HCT116 (cell line): ENCODE measurements at places on chromosomes 1 and 21. TPM values are rescaled to one million over a fixed set of nuclear protein-coding genes. Genes with fewer than 3 reads are reported as not detected.

- H3K4me1 ChIP-seq, result no peaks in the 10 kb centered on the region
- no peaks in the 10 kb centered on the region for H3K36me3 ChIP-seq
- H3K27me3 ChIP-seq, result no peaks in the 10 kb centered on the region
- no peak overlapping the region for H3K4me3 ChIP-seq
- DNase-seq, result no peak
Observed at GRCh38 chr1:101781201-101781831, 215.4 kb downstream of the OLFM3 start.

DNA sequence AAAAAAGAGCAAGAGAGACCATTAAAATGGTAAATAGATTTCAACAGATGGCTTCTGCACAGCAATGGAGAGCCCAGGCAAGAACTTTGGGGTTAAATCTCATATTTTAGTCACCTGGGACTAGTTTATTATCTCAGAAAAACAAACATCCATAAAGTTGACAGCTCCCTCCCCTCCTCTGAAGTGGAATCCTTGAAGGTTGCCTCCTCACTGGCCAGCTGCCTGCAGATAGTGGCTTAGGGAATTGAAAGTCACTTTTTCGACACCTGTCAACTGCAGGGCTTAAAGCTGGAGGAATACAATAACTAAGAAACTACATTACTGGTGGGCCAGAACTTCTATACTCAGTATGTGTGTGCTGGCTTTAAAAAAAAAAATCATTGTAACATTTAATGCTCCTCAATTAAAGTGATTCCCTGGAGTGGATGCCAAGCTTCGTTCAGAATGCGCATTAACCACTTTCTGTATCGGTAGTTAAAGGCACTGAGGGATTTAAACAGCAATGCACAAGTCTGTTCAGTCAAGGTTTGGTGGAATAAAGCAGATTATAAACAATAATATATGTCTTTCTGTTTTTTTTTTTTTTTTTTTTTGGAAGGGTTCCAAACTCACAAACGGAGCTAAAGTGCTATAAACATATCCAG, 52.5 kb downstream of the LHX4 start:
- no peaks in the 10 kb centered on the region for H3K4me1 ChIP-seq
- no peak overlapping the region for H3K27ac ChIP-seq
- no peaks in the 10 kb centered on the region for H3K27me3 ChIP-seq

DNA sequence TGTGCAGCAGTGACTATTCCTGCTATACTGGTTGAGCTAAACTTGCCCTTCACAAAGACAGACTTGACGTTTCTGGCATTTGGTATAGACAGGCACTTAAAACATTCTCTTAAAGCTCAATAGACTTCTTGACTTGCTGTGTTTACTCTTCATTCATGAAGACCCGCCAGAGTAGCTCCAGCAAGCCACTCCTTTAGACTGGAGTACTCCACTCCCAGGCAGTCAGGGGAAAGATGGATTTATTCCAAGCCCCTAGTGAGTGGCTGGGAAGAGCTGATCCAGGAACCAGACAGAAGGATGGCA, 70.7 kb downstream of the EVA1C start:
- H3K27me3 ChIP-seq, result no peaks in the 10 kb centered on the region
- no peak for DNase-seq
- no peak overlapping the region for H3K4me3 ChIP-seq
- H3K27ac ChIP-seq, result no peak overlapping the region

GRCh38 chr1:74199504-74199903, 1.5 kb downstream of the FPGT start:
- H3K27ac ChIP-seq, result no peak overlapping the region
- no peaks in the 10 kb centered on the region for H3K36me3 ChIP-seq
- no peak for DNase-seq
- no peaks in the 10 kb centered on the region for H3K27me3 ChIP-seq

GRCh38 chr1:228375578-228376261, 30.9 kb downstream of the TRIM11 start:
- H3K4me3 ChIP-seq, result no peak overlapping the region
- H3K36me3 ChIP-seq, result no peaks in the 10 kb centered on the region
- no peak for DNase-seq
- peaks cover 38% of the 10 kb centered on the region for H3K4me1 ChIP-seq
- H3K27me3 ChIP-seq, result no peaks in the 10 kb centered on the region
- no peak overlapping the region for H3K27ac ChIP-seq

GRCh38 chr1:165551469-165551868, 7.7 kb downstream of the LRRC52 start:
- no peak overlapping the region for H3K4me3 ChIP-seq
- H3K27me3 ChIP-seq, result peaks cover 73% of the 10 kb centered on the region
- H3K36me3 ChIP-seq, result no peaks in the 10 kb centered on the region
- H3K27ac ChIP-seq, result no peak overlapping the region
- no peaks in the 10 kb centered on the region for H3K4me1 ChIP-seq
- no peak for DNase-seq

DNA sequence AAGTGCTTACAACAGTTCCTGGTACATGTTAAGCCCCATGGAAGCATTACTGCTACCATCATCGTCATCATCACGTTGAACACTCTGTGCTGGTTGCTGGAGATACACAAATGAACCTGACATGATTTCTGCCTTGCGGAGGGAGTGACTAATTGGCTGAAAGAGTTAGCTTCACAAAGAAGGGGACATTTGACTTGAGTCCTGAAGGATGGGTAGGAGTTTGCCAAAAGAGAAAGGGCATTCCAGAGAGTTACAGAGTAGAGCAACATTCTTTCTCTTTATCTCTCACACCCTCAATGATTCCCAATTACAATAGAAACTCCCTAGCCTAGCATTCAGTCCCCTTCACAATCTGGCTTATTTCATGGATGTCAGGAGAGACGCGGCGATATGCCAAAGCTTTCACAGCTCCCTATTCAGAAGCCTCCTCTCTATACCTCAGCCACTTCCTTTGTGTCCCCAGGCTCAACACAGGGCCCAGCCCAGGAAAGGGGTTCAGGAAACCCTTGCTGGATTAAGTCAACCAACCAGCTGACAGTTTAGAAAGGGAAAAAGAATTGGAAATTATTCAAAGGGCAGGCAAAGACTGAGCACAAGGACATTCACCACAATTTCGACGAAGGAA, 38.0 kb downstream of the SLC1A7 start:
- no peak overlapping the region for H3K27ac ChIP-seq
- no peaks in the 10 kb centered on the region for H3K27me3 ChIP-seq
- no peaks in the 10 kb centered on the region for H3K36me3 ChIP-seq
- no peak overlapping the region for H3K4me3 ChIP-seq
- no peaks in the 10 kb centered on the region for H3K4me1 ChIP-seq

GRCh38 chr1:207308451-207309190, 12.9 kb upstream of the CD55 start:
- no peak overlapping the region for H3K27ac ChIP-seq
- no peaks in the 10 kb centered on the region for H3K36me3 ChIP-seq
- DNase-seq, result no peak
- peaks cover 15% of the 10 kb centered on the region for H3K4me1 ChIP-seq

GRCh38 chr1:183218027-183218618, 32.1 kb downstream of the LAMC2 start:
- no peaks in the 10 kb centered on the region for H3K36me3 ChIP-seq
- no peak for DNase-seq
- no peak overlapping the region for H3K4me3 ChIP-seq
- no peaks in the 10 kb centered on the region for H3K4me1 ChIP-seq
- no peaks in the 10 kb centered on the region for H3K27me3 ChIP-seq

- no peak for DNase-seq
- H3K4me1 ChIP-seq, result peaks cover 39% of the 10 kb centered on the region
- H3K27me3 ChIP-seq, result no peaks in the 10 kb centered on the region
- peak overlapping the region; percentile 99 for H3K4me3 ChIP-seq
Observed at GRCh38 chr1:2414297-2414958, 2.1 kb upstream of the PEX10 start.

DNA sequence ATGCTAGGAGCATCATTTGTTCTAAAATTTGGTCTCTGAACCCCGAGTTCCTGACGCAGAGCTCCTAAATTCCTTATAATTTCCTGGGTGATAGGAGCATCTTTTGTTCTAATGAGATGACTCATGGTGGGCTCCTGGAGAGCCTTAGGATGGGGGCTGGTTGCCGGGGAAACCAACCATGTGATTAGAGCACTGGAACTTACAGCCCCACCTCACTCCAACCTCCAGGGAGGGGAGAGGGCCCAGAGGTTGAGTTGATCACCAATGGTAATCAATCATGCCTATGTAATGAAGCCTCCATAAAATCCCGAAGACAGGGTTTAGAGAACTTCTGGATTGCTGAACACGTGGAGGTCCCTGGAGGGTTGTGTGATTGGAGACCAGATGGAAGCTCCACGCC, 7.7 kb downstream of the SHISAL2A start:
- H3K27me3 ChIP-seq, result no peaks in the 10 kb centered on the region
- no peaks in the 10 kb centered on the region for H3K36me3 ChIP-seq
- no peak overlapping the region for H3K27ac ChIP-seq

DNA sequence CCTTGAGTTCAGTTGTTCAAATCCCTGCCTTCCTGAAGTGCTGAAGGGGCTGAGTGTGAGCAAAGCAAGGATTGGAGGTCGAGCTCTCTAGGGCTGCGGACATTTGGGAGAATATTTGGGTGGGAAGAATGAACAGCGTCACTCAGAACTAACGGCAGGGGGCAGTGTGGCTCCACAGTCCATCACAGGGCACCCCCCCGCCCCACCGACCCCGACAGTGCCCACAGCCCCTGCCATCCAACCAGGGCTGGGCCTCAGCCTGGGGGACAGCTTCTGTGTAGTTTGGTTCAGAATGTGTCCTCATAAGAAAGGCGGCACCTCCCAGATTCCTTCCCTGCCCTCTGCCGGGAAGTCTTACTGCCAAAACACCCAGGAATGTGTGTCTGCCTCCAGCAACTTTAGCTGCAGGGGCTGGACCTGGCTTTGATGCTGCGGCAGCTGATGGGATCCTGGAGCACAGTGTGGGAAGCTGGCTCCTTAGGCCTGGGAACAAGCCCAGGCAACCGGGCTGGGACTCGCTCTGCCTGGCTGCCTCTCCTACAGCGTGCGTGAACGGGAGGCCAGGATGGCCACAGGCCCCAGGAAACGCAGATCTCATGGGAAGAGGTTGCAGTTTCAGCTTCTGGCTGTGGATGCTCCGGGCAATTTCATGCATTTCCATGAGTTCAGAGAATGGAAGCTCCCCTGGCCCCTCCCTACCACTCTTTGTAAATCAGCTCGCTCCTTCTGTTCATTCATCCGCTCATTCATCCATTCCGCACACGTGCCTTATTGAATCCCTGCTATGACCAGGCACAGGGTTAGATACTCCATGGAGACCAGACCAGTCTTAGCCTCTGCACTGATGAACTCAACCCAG, 104.9 kb upstream of the TMPRSS2 start:
- H3K4me1 ChIP-seq, result peaks cover 10% of the 10 kb centered on the region; the same call in 1 of the 2 replicates
- H3K27ac ChIP-seq, result no peak overlapping the region
- H3K27me3 ChIP-seq, result peaks cover 6% of the 10 kb centered on the region; the same call in 1 of the 2 replicates
- H3K36me3 ChIP-seq, result no peaks in the 10 kb centered on the region
- DNase-seq, result no peak

- H3K27me3 ChIP-seq, result no peaks in the 10 kb centered on the region
- H3K36me3 ChIP-seq, result no peaks in the 10 kb centered on the region
- H3K4me1 ChIP-seq, result peaks cover 7% of the 10 kb centered on the region
- no peak for DNase-seq
- H3K27ac ChIP-seq, result no peak overlapping the region
- H3K4me3 ChIP-seq, result no peak overlapping the region
Observed at GRCh38 chr1:44012941-44013609, 18.2 kb downstream of the SLC6A9 start.

DNA sequence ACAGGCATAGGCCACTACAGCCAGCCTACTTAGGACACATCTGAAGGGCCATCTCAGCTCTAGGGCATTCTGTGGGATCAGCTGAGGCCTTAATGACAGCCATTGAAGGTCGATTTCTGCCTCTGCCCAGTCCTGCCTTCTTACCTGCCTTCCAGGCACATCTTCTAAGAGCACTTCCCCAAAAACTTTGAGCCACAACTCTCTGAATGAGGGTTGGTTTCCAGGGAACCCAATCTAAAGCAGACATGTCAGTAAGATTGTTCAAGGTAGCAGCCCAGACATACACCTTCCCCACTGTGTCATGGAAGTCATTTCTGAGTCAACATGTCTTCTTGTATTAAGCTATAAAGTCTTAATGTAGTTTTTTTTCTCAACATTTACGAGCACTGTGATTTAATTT, 18.2 kb upstream of the SSBP3 start:
- H3K27ac ChIP-seq, result no peak overlapping the region
- DNase-seq, result no peak
- no peaks in the 10 kb centered on the region for H3K36me3 ChIP-seq
- H3K4me3 ChIP-seq, result no peak overlapping the region
- H3K27me3 ChIP-seq, result no peaks in the 10 kb centered on the region

- H3K27me3 ChIP-seq, result no peaks in the 10 kb centered on the region
- DNase-seq, result no peak
- no peak overlapping the region for H3K4me3 ChIP-seq
- no peaks in the 10 kb centered on the region for H3K36me3 ChIP-seq
- H3K27ac ChIP-seq, result no peak overlapping the region
- H3K4me1 ChIP-seq, result no peaks in the 10 kb centered on the region
Observed at GRCh38 chr1:226029093-226029496, 30.0 kb upstream of the SDE2 start.

GRCh38 chr21:43274946-43275310, 106.1 kb downstream of the CRYAA start:
- no peak overlapping the region for H3K27ac ChIP-seq
- no peak for DNase-seq
- no peak overlapping the region for H3K4me3 ChIP-seq
- no peaks in the 10 kb centered on the region for H3K4me1 ChIP-seq

GRCh38 chr1:78464449-78464891, 26.3 kb upstream of the PTGFR start:
- H3K4me1 ChIP-seq, result no peaks in the 10 kb centered on the region
- H3K27me3 ChIP-seq, result no peaks in the 10 kb centered on the region
- H3K4me3 ChIP-seq, result no peak overlapping the region
- no peak overlapping the region for H3K27ac ChIP-seq
- no peaks in the 10 kb centered on the region for H3K36me3 ChIP-seq
- no peak for DNase-seq

GRCh38 chr1:48717082-48717481, 59.6 kb downstream of the BEND5 start:
- peaks cover 4% of the 10 kb centered on the region; the same call in 1 of the 2 replicates for H3K27me3 ChIP-seq
- H3K4me3 ChIP-seq, result no peak overlapping the region
- no peaks in the 10 kb centered on the region for H3K4me1 ChIP-seq
- H3K36me3 ChIP-seq, result no peaks in the 10 kb centered on the region; the same call in 1 of the 2 replicates

- H3K4me1 ChIP-seq, result no peaks in the 10 kb centered on the region
- H3K4me3 ChIP-seq, result no peak overlapping the region
- DNase-seq, result no peak
- no peaks in the 10 kb centered on the region for H3K36me3 ChIP-seq
Observed at GRCh38 chr1:109134423-109134822, 20.5 kb downstream of the ELAPOR1 start.

DNA sequence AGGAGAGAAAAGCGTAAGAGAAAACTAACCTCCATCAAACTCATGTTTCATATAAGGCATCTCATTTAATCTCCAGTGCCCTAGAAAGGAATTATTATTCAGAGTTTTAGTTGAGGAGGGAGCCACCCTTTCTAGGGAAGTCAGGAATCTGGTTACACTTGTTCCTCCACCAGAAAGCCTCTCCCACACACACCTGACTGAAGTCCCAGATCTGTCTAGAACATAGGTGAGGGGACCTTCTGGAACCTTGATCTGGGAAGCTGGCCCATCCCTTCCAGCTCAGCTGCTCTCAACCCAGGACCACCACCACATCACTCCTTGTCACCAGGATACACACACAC, 1.9 kb upstream of the DENND2D start:
- peak overlapping the region; percentile 66 for H3K4me3 ChIP-seq
- peak overlapping the region; percentile 89 for H3K27ac ChIP-seq
- no peak for DNase-seq
- peaks cover 55% of the 10 kb centered on the region for H3K4me1 ChIP-seq

Gene S100A9
- total RNA-seq, result 0.59 TPM

Gene ZNF691
- 11.1 TPM for total RNA-seq

Gene RNF223
- 6.3 TPM for total RNA-seq

Gene RGS5
- 4.6 TPM for total RNA-seq

Gene PROK1
- 0.22 TPM for total RNA-seq

Gene PTPN22
- total RNA-seq, result 0.17 TPM

Gene FCRL1
- not detected for total RNA-seq

Gene REN
- 0.47 TPM for total RNA-seq

Gene LCE1E
- total RNA-seq, result not detected

Gene FAM3B
- total RNA-seq, result not detected

Gene CITED4
- total RNA-seq, result 7.8 TPM

Gene PCSK9
- total RNA-seq, result 39.6 TPM
